Natural killer cell (primary cell): ENCODE measurements at places on chromosomes 7 and 10.

DNA sequence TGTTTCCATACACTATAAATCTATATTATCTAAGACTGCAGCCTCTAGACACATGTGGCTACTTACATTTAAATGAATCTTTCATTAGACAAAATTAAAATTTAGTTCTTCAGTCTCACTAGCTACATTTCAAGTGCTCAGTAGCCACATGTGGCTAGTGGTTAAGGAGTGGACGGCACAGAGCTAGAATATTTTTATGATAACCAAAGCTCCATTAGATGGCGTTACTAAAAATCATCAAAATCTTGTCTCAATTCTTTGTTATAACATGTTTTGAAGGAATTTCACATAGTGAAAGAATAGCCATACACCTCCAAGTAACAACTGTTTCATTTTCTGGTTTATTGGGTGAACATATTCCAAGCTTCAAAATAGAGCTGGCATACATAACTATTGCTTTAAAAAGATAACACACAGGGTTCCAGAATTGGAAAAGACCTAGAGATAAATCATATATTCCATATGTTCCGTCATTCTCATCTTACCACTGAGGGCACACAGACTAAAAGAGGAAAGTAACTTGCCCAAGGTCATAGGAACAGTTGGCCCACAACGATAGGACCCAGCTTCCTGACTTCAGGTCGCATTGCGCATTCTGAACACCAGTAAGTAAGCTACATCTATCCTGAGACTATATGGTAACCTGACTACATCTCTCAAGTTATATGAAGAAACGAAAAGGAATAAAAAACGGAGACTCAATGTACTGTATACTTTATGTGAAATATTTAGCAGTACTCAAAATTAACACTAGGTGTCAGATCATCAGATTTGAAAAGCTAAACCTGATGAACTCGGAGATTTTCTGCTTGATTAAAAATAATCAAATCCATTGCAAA lies 66.6 kb downstream of the CAV1 start:
- peak; percentile 30 for DNase-seq

GRCh38 chr10:23818484-23818883 lies 379.6 kb downstream of the OTUD1 start:
- DNase-seq: no peak

- no peak for DNase-seq
Measured at GRCh38 chr10:124701435-124701834, 42.7 kb downstream of the FAM53B start.

GRCh38 chr7:88361357-88361756 lies 54.7 kb upstream of the STEAP4 start:
- DNase-seq: no peak

- no peak for DNase-seq
Measured at GRCh38 chr7:85018498-85018897, 168.4 kb downstream of the SEMA3D start.

GRCh38 chr7:70659263-70659662 lies 472.7 kb upstream of the GALNT17 start:
- DNase-seq: no peak

DNA sequence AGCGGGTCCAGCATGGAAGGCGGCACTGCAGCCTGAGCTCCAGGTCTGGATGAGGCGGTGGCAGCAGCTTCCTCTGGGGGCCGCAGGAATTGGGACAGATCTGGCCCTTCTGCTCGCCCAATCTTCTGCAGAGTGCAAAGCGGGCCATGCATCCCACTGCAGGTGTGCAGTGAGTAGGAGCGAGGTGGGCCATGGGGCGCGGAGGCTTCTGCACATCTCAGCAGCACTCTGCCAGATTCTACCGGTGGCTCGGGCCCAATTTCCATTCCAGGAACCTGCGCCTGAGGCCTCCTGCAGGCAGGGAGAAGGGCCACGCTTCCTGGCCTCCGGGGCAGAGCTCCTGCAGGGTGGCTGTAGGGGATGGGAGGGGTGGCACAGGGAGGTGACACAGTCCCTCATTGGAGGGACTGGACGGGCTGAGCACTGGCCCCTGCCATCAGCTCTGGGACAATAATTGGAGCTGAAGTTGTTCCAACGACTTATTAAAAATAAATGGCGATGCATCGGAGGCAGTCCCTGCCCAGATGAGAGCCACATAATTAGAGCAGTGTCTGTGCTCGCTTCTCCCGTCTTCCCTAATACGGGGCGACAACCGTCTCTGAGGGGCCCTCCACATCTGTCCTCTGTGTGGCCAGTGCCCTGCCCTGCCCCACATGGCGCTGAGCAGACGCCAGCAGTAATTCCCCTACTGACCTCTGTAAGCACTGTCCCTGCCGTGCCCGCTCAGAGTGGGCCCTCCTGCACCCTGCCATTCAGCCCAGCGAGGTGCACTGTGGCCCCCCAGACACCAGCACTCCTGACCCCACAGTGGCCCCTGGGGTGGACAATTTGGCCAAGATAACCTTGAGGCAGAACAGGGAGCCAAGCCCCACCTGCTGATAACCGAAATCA lies 197.5 kb downstream of the ELFN1 start:
- DNase-seq: no peak

DNA sequence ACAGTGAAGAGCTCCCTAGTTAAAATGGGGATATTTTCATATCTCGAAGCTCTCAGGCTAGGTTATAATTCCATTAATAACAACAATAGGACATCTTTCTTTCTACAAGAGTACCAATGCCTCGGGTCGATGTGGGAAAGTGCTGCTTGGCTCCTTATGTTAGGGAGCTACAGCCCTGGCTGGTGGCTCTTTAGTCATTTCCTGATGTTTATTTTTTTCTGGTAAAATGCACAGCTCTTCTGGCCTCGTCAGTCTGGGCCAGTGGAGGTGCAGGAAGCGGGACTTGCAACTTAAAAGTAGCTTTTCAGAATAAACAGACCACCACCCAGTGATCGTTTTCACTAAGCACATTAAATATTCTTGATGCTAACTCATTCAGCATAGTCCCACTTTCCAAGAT lies 58.3 kb downstream of the MKX start:
- no peak for DNase-seq

- peak; percentile 41 for DNase-seq
Measured at GRCh38 chr10:22912763-22913384, 15.0 kb upstream of the ARMC3 start.

DNA sequence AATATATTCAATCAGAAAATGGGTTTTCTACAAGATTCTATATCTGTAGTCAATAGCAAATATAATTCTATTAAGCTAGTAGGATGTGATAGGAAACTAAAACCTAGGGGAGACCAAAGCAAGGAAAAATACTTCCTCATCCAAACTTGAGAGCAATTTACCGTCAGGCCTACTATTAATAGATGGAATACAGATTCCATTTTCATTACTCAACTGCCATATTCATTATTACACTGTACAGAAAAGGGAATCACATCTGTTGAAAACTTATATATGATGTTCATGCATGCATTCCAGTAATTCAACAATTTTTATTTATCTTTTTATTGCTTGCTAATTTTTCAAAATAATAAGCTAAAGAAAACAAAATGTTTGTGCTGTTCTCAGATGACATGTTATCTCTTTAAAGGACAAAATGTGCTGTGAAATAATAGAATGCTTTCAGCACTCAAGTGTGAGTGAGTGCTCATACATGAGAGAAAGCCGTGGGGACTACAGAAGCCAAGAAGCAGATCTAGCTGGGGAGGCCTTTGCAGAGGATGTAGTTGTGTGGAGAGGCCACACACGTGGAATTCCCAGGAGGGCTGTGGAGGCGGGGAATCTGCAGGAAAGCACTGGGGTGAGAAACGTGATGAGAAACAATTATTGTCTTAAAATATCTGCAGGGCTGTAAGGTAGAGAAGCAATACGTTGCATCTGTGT lies 110.0 kb downstream of the EGFR start:
- no peak for DNase-seq

GRCh38 chr7:30837581-30837980 lies 66.4 kb downstream of the MINDY4 start:
- DNase-seq: no peak

DNA sequence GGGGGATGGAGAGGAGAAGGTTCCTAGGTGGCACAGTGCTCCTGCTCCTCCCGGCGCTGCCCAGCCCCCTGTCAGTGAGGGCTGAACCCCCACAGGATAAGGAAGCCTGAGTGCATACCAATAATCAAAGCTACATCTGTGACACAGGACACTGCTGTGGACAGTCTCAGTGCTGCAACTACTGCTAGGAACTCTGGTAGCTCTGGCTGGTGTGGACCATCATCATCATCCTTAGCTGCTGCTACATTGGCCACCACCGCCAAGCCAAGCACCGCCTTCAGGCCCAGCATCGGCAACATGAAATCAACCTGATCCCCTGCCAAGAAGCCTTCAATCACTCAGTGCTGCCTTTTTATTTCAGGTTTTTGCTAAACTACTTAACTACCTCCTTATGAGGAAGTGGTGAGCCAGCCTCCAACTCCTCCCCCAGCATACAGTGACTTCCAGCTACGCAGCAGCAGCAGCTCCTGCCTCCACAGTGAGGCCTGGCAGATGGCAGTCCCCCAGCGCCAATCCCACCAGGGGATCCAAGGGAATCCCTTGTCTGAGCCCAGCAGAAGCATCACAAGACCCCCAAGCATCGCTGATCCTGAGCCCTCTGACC lies 32.1 kb upstream of the SLC26A4 start:
- DNase-seq: no peak

DNA sequence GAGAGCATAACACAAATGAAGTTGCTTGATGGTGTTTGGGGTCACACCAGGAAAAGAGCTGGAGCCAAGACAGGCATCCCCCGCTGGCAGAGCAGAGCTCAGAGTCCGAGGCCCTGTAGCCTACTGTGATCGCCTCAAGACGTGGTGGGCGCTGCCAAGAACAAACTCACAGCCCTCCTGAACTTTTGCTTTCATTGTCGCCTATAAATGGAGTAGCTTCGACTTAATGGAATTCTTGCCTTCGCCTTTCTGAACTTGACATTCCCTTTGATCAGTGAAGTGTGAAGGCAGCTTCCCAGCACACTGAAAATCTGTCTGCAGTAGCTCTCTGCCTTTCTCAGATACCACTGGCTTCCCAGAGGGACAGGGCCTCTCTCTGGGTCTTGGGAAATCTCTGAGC lies 21.3 kb downstream of the CPXM2 start:
- DNase-seq: no peak

DNA sequence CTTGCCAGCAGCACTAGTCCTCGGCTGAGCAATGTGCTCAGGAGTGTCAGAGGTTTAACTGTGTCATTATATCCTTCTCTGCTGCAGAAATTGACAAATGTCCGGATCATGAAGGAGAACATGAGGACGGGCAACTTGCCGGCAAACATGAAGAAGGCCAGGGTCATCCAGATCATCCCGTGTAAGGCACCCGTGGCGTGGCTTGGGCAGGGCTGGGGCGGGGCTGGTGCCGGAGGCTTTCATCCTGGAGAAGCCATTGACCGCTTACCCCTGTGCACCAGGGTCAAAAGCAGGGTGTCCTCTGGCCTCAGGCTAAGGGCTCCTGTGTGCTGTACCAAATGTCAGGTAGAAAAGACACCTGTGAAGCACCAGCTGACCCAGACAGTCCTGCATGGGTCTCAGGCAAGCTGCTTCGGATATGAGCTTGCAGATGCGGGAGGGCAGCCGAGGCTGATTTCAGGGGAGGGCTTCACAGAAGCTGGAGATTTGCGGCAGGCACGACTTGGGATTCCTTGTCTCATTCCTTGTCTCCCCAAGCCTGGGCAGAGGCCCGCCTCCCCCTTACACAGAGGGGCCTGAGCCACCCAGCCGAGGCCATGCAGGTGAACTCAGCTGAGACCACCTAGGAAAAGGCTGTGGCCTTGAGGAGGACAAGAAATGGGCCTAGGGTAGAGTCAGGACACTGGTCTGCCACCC lies 55.4 kb downstream of the MKI67 start:
- DNase-seq: no peak

- DNase-seq: no peak
Measured at GRCh38 chr7:149569726-149570422, 72.3 kb upstream of the ZNF746 start.

GRCh38 chr7:21134631-21135030 lies 293.3 kb upstream of the SP4 start:
- no peak for DNase-seq

DNA sequence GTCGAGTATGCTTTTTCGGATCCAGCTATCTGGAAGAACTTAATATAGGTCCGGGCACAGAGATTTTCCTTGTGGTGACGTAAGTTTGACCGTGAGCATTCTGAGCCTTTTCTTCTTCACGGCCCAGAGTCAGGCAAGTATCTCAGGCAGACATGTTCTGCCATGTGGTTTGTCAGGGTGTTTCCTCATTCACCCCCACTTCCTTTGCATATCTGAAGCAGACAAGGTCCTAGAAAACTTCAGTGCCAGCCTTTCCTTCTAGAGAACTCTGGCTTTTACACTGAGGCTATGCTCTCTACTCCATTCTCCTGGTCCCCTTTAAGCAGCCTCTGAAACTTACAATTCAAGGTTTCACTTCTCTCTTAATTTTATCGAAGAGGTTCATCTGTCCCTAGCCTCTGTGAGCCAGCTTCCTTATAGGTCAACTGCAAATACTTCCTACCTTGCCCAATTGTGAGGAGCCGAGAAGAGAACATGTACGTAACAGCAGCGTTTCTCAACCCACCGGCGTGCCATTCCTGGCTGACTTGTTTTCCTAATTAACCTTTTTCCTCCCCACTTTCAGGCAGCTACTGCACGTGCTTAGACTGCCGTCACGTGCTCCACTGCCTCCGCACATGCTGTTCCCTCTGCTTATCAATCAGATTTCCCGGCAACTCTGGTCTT lies 47.3 kb downstream of the CDCA7L start:
- DNase-seq: peak; percentile 63

DNA sequence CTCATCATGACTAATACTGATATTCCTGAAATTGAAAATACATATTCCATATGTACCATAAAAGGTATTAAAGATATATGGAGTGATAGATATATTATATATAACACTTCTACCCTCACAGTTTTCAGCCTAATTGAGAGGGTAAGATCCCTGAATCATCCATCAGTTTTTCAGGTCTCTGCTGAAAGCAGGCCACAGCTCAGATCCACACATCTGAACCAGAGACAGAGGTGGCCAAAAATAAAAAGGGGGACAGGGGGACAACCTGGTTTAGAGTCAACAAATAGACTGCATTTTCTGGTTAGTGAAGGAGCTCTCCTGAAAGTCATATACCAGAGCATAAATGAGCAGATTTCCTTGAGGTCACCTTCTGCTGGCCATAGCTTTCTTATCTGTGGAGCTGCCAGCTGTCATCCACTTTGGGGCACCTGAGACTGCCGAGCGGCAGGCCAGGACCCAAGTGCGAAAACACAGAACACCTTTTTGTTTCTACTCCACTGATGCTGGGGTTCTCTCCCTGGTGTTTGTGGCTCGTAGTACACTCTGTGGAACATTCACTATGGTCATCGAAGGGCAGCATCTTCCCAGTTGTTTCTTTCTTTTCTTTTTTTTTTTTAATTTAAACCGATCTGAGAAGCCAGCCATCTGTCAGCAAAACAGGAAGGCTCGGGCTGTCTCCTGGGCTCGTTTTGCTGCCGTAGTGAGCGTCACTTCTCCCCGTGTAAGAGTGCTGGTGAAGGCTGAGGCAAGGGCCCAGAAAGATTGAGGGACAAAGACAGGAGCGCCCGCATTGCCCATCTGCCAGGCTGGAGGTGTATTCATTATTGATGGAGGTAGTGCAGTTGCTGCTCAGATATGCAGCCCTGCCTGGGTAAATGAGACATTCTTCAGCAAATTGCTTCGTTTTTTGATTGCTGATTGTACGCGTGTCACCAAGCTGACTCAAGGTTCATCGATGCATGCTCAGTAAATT lies 13.5 kb downstream of the IKZF1 start:
- no peak for DNase-seq
